SK-MEL-5 (cell line): ENCODE measurements at places on chromosomes 7 and 10. TPM values are rescaled to one million over a fixed set of nuclear protein-coding genes. Genes with fewer than 3 reads are reported as not detected.

GRCh38 chr7:38367301-38367890 is 94.0 kb upstream of the TARP start:
- DNase-seq = no peak

The BTBD16 gene
- total RNA-seq = 0.51 TPM in 1 of 2 replicates, not detected in the other

- no peak for DNase-seq
Measured at GRCh38 chr7:4838626-4839334, 23.1 kb downstream of the PAPOLB start.

DNA sequence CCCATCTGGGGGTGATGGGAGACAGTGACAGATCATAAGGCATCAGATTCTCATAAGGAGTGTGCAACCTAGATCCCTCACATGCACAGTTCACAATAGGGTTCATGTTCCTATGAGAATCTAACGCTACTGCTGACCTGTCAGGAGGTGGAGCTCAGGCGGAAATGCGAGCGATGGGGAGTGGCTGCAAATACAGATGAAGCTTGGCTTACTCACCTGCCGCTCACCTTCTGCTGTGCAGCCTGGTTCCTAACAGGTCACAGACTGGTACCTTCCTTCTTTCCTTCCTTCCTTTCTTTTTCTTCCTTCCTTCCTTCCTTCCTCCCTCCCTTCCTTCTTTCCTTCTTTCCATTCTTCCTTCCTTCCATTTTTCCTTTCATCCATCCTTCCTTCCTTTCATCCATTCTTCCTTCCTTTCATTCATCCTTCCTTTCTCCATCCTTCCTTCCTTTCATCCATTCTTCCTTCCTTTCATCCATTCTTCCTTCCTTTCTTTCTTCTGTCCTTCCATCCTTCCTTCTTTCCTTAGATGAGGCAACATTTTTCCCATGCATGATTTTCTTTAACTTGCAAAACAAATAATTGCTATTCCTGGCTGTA is 370.0 kb upstream of the AUTS2 start:
- DNase-seq = no peak
